ENCODE measurements at places on chromosomes 3 and 15. TPM values are rescaled to one million over a fixed set of nuclear protein-coding genes. Genes with fewer than 3 reads are reported as not detected.

GRCh38 chr3:164380156-164380555, 698.1 kb downstream of the SI start:
- DNase-seq = no peak

GRCh38 chr3:73004316-73004715, 7.7 kb downstream of the PPP4R2 start:
- no peak for DNase-seq

GRCh38 chr3:40584625-40585189, 59.9 kb downstream of the ZNF621 start:
- DNase-seq = peak; percentile 90

GRCh38 chr3:5390221-5390620, 202.7 kb downstream of the EDEM1 start:
- no peak for DNase-seq

DNA sequence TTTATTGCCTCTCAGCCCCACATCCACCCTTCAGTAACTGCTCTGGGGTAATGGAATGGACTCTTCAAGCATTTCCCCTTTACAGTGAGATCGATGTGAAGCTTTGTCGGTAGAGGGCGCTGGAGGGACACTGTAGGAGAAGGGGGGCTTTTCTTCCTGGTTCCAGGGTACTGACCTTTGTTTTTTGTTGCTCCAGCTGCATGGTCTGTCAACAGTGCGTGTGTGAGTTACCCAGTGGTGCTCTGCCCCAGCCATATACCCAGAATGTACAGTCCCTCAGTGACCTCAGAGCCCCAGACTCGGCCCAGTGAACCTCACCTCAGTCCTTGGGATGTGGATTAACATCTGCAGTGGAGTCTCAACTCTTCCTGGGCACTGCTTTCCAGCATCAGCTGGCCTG, 180.3 kb upstream of the TSC22D2 start:
- DNase-seq = no peak

GRCh38 chr3:30934208-30934550, 39.7 kb upstream of the GADL1 start:
- DNase-seq = no peak

GRCh38 chr3:72345237-72345878, 502.9 kb downstream of the SHQ1 start:
- DNase-seq = no peak

DNA sequence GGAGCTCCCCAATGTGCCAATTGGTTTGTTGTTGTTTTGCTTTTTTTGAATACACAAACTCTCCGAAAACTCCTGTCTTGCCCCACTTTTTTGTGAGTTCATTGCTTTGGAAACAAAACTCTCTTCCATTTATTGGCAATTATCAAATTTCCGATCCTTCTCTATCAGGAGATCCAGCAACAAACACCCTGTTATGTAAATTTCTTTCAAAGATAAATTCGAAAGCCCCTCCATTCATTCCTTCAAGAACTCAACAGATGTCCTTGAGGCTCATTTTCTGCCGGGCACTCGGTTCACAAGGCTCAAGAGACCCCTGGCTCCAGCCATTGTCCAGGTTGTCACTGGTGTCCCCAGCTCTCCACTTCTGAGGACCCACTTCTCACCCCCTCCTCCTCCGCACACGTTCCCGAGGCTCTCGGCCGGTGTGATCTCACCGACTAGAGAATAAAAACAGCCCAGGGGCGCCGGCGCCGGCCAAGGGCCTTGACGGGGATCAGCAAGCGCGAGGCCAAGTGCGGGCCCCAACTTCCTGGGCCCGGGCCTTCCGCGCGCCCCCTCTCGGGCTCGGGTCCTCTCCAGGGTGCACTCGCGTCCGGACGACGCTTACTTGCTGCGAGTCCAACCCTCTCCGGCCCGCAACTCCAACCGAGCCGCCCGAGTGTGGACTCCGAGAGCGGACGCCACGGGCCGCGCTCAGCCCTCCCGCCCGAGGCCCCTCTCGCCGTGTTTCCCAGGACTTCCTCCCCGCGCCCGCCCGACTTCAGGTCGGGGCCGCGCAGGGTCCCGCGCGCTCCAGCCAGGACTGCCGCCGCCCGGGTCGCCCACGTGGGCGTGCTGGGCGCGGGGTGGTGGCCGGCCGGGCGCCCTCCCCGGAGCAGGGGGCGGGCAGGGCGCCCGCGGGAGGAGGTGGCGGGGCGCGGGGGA, 533 bp upstream of the SMAD3 start:
- DNase-seq = peak; percentile 83

DNA sequence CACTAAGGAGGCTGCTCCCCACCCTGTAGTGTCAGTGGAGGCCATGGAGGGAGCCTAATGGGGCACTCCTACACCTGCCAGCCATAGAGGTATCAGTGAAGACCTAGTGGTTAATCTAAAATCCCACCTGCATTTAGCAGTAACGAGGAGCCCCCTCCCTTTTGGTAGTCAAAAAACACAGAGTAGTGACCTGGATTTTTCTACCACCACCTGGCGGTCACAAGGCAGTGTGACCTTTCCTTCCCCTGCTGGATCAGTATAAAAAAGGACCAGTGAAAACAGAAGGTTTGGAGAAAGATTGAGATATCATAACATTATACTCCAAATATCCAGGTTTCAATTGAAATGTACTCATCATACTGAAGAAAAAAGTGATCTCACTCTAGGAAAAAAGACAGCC, 241.2 kb downstream of the PYDC2 start:
- no peak for DNase-seq

DNA sequence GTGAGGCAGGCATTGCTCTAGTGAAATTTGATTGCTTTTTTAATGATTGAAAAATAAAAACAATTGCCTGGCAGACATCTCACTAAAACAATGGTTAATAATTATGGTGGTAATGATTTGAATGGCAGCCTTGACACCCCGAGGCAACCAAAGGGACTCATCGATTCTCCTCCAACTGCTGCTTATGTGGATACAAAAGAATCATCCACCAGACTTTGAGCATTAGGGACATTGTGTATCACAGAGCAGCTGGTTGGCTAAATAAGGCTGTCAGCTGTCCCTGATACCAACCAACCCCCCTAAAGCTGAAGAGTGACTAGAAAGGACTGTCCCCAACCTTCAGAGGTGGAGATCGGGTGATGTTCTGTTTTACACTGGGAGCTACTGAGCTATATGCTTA, 1.7 kb upstream of the CD47 start:
- DNase-seq = no peak

GRCh38 chr3:174325171-174325570, 534.0 kb upstream of the NAALADL2 start:
- DNase-seq = no peak

DNA sequence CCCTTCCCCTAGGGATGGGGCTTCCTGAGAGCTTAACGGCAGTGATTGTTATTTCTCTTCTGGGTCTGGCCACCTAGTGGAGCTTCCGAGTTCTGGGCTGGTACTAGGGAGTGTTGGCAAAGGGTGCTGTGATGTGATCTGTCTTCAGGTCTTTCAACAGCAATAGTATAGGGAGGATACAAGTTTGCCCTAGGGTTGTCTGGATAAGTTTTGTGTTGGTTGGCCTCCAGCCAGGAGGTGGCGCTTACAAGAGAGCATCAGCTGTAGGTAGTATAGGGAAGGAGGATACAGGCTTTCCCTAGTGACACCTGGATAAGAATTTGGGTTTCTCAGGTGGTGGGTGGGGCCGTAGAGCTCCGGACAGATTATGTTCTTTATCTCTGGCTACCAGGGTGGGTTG, 19.2 kb upstream of the CPOX start:
- DNase-seq = no peak

DNA sequence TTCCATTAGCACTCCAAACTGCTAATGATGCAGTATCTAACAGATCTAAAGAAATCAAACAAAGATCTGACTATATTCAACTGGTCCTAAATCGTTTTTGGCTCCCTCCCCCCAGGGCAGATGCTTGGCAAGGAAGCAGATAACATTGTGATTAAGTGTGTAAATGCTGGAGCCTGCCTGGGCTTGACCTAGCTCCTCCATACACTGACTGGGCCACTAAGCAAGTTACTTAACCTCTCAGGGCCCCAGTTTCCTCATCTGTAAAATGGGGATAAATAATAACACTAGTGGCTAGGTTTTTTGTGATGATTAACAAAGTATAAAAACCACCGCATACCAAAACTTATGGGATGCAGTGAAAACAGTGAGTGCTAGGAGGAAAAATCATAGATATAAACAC, 9.2 kb downstream of the EID1 start:
- DNase-seq = no peak

DNA sequence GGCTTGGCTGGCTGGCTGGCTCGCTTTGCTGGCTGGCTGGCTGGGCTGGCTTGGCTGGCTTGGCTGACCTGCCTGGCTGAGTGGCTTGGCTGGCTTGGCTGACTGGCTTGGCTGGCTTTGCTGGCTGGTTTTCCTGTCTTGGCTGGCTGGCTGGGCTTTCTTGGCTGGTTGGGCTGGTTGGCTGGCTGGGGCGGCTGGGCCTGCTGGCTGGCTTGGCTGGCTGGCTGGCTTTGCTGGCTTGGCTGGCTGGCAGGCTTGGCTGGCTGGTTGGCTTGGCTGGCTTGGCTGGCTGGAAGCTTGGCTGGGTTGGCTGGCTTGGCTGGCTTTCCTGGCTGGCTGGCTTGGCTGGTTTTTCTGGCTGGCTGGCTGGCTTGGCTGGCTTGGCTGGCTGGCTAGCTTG, 435.6 kb downstream of the GOLGA6L6 start:
- DNase-seq = peak; percentile 83

DNA sequence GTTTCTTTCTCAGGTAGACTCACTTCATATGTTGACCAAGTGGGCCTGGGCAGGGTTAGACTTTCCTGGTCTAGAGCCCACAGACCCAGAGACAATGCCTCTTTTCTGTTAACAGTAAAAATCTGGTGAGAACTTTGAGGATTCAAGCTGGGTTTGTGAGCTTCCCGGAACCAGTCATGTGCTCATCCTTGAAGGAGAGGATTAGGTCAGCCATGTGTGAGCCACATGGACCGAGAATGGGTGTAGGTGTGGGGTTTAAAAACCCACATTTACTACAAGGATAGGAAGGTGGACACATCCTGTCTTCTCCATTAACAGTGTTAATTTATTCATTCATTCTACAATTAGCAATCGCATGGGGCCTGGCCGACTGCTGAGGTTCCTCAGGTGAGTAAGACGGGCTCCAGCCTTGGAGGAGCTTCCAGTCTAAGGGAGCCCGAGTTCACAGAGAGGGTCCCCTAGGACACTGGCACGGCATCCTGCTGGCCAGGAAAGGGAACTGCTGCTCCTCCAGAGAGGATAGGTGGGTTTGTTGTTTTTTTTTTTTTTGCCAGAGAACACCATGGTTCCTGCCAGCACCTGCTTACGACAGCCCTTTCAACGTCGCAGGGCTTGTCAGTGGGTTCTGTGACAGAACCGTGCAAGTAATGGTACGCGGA, 69.0 kb downstream of the SQOR start:
- no peak for DNase-seq

DNA sequence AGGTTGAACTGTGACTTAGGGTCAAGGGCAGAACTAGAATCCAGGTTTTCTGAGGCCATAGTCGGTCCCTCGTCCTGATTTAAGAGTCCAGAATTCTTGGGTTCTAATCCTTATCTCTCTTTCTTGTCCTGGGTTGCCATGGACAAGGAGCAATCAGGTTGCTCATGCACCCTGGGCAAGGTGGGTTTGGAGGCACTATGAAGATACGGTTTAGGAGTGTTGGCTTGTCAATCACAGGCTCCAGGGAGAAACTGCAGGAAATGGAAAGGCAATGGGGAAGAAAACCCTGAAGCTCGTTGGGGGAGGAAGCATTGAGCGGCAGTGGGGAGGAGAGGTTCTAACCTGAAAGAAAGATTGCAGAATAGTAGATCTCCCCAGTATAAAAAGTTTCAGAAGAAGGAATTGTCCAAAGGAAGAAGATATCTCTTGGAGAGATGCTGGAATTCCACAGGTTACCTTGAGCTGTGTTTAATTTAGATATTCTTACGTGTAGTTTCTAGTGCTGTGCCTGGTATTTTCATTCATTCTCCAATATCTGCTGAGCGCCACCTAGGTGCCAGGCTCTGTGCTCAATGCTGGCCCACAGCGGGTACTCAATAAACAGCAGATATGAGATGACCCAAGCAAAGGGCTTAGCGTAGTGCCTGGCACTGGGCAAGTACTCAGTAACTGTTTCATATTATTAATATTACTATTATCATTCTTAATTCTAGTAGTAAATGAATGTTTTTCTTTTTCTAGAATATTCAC, 2.0 kb downstream of the ACAN start:
- DNase-seq = no peak

DNA sequence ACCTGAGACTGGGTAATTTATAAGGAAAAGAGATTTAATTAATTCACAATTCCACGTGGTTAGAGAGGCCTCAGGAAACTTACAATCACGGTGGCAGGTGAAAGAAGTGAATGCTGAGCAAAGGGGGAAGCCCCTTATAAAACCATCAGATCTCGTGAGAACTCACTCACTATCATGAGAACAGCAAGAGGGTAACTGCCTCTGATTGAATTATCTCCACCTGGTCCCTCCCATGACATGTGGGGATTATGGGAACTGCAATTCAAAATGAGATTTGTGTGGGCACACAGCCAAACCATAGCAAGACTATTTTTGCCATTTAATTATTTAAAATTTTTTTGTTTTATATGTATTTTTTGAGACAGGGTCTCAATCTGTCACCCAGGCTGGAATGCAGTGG, 27.0 kb upstream of the KCTD6 start:
- no peak for DNase-seq

DNA sequence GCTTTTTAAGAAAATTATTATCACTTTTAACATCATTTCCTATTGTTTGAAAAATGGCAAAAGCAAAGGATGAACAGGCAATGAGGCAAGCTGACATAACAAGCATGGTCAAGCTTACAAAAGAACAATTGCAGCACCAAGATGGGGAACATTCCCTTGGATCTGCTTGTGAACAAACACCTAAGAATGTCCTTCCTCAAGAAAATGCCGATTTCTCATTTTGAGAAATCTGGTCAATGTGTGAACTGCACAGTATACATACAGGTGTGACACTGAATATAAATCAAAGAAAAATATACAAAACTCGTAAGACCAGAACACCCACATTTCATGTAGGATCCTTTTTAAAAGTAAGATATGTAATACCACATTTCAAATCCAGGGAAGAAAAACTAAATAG, 58.9 kb downstream of the LRRFIP2 start:
- no peak for DNase-seq

GRCh38 chr3:30522476-30522875, 83.9 kb upstream of the TGFBR2 start:
- DNase-seq = no peak

Gene GOLGA8G
- total RNA-seq = not detected

Gene HRH1
- total RNA-seq = 12.2 TPM

Gene APOD
- total RNA-seq = 325 TPM

Gene SLC9C1
- not detected for total RNA-seq

Gene PLA2G4D
- total RNA-seq = 29.6 TPM

Gene TLR9
- total RNA-seq = not detected

Gene CPLX3
- not detected for total RNA-seq

All from suprapubic skin (tissue), 4 donors.